ENCODE measurements at places on chromosomes 2 and 18.

- no peak for DNase-seq
These were observed 28.4 kb upstream of the NEB start for GRCh38 chr2:151762694-151763093.

DNA sequence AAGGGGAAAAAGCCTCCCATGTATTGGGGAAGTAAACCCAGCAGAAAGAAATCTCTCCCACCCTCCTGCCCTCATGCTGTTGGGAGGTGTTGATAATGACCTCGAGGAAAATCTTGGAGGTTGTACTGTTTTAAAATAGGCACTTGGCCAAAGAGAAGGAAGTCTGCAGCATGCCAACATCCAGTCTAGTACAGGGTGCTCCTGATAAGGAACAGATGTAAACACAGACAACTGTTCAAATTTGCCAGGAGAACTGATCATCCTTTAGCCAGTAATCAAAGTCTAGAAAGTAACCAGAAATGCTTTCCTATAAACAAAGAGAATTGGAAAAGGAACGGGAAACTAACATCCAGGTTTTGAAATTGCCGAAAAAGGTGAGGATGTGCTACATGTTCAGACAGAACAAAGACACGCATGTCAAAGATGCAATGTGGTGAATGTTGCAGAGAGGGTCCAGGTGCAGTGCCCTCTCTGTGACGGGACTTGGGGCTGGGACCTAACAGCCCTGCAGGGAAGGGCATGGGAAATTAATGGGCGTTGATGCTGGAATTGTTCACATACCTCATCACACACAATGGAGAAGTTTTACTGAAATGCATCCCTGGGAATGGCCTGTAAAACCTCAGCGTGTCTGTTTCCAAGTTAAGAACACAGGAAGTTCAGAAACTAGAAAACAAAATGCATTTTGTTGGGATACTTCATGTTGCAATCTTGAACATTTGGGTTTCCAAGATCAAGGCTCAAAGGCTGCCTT lies 125.7 kb upstream of the RND3 start:
- no peak for DNase-seq

GRCh38 chr2:38239452-38239851 lies 137.6 kb downstream of the ATL2 start:
- no peak for DNase-seq

DNA sequence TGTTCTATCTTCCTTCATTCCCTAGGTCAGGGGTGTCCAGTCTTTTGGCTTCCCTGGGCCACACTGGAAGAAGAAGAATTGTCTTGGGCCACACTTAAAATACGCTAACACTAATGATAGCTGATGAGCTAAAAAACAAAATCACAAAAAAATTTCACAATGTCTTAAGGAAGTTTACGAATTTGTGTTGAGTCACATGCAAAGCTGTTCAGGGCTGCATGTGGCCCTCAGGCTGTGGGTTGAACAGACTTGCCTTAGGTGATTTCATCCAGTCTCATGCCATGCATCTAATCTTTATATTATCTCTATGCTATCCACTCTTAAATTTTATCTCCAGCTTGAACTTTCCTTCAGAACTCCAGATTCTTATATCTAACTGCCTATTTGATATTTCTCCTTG lies 80.1 kb downstream of the CCDC85A start:
- no peak for DNase-seq

DNA sequence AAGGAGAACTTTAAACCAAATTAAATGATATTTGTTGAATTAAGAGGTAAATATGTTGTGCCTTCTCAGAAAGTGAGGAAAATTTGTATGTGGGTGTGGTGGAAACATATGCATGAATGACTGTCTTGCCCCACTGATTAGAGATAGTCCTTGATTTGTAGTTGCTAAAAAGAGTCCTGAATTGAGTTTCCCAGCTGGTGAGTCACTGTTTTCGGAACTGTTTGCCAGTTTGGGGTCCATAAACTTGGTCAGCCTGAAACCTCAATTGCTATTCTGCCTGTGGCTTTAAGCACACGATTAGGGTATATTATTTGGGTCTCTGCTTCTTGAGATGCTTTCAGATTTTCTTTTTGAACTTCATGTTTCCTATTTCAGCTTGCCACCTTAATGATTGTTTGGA lies 53.3 kb downstream of the PIKFYVE start:
- DNase-seq = no peak
